H7 (cell line): ENCODE measurements at places on chromosomes 5 and 9.

GRCh38 chr9:35521708-35522107 lies 31.8 kb downstream of the RUSC2 start:
- no peak for DNase-seq

DNA sequence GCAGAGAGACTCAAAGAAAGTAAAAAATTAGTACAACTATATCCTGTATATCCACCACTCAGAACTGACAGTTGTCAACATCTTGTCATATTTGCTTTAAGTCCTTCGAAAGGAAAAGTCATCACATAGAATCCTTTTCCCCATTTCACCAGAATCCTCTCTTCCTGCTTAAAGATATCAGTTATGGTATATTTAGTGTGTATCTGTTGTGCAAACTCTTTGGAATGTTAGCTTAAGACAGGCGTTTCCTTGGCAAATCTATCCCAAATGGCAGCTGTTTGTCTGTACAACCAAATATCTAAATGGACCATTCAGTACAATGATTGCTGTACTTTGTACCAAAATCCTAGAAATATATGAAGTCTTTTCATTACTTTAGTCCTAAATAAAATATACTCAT lies 98.5 kb downstream of the ITGA1 start:
- no peak for DNase-seq

- DNase-seq: no peak
These were observed 411.6 kb downstream of the BRINP1 start for GRCh38 chr9:118957585-118957984.

GRCh38 chr5:112372543-112372942 lies 46.5 kb downstream of the EPB41L4A start:
- no peak for DNase-seq

- DNase-seq: no peak
These were observed 11.6 kb upstream of the SFXN1 start for GRCh38 chr5:175466700-175467318.

- DNase-seq: peak; percentile 1
These were observed 324.6 kb upstream of the TYRP1 start for GRCh38 chr9:12368569-12368968.

GRCh38 chr5:126535856-126536545 lies 59.0 kb downstream of the ALDH7A1 start:
- DNase-seq: no peak

GRCh38 chr5:16791036-16791705 lies 144.9 kb downstream of the MYO10 start:
- peak; percentile 69 for DNase-seq
